Activated CD4-positive, alpha-beta T cell treated with anti-CD3 and anti-CD28 coated beads, Interleukin-2, amount 50 U/mL, for 24 hours (primary cell): ENCODE measurements at places on chromosomes 12 and 14.
A peak's percentile ranks its signal among the peaks of the same experiment; 100 is the strongest.

GRCh38 chr14:103624860-103625259 lies 4.2 kb upstream of the KLC1 start:
- DNase-seq = no peak

DNA sequence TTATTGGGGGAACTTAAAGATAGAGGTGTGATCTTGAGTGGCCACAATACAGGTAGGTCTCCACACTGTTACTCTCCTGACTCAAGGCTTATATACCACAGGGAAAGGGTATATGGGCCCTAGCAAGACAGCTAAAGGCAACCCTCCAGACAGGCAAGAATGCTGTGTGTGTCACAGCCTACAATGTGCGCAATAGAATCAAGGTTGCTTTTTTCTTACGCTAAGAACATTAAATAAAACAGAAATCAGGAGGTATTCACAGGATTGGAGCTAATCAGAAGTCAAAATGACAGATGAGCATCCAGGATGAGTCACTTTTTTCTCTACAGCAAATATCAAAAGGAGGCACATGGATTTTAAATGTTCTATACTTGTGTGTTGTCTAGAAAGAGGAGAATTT lies 1797.9 kb upstream of the SEL1L start:
- DNase-seq = no peak

DNA sequence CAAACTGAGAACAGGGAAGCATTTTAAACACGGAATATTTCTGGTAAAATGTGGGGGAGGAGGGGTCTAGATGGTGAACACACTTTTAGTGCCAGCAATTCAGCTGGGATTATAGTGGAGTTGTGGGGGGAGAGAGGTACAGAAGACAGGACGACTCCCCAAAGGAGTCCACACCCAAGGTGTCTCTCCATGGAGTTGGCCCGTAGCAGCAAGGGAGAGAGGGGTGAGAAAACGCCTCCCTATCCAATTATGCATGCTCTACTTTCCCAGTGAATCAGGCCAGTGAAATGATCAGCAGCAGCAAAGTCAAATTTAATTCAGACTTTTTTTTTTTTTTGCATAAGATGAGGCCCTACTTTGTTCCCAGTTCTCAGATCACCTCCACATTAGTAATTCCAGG lies 38.6 kb downstream of the BTG1 start:
- no peak for DNase-seq

DNA sequence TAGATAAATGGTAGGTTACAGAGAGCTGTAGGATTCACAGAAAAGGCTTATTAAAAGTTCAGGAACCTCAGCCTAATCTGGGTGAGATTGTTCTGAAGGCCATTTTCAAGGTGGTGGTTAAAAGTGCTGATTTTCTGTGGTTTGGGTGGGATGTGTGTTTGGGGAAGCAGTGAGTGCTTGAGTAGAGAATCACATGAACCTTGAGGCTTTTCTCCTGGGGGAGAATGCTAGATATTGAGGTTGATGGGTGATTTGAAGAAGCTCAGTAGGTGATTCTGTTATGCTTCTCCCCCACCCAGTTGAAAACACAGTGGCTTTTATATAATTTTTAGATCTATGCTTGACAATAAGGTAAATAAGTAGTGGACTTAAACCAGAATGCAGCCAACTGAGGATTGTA lies 420.9 kb downstream of the PCNX1 start:
- no peak for DNase-seq

DNA sequence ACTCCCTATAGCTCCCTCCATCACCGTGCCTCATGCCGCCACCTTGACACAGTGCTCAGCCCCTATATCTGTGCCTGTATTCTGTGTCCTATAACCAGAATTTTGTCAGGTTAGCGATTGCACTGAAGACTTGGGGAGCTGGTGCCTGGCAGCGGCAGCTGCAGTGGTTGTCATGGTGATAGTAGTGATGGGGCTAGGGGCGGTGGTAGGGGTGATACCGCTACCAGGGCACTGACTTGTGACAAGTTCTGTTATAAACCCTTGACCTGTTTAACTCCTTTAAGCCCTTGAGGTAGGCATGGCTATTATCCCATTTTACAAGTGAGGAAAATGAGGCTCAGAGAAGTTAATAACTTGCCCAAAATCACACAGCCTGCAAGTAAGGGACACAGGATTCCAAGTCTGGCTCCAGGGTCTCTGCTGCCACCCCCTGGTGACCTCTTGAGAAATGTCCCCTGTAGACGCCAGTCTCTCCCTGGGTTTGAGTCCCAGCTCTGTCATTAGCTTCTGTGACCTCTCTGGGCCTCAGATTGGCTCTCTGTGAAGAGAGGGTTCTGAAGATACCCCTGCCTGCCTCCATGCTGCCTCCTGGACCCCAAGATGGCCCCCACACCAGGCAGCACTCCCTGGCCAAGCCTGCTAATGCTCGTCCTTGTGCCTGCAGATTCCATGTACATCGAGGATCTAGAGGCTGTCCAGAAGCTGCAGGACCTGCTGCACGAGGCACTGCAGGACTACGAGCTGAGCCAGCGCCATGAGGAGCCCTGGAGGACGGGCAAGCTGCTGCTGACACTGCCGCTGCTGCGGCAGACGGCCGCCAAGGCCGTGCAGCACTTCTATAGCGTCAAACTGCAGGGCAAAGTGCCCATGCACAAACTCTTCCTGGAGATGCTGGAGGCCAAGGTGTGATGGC lies 121.9 kb downstream of the ESRRB start:
- DNase-seq = no peak

DNA sequence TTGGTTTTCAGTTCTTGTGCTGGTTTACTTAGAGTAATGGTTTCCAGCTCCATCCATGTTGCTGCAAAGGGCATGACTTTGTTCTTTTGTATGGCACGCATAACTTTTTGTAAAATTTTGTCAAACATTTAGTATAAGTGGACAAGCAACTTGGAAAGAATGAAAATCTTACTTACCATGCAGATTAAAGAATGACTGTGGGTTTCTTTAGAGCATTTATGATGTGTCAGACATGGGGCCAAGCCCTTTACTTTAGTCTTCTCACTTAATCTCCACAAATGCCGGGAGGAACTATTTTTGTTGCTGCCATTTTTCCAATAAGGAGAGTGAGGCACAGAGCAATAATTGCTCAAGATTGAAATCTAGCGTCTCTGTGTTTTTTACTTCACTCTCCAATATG lies 652.5 kb upstream of the TBX3 start:
- DNase-seq = no peak

GRCh38 chr14:105907276-105907675 lies 380.9 kb downstream of the TMEM121 start:
- DNase-seq = no peak

DNA sequence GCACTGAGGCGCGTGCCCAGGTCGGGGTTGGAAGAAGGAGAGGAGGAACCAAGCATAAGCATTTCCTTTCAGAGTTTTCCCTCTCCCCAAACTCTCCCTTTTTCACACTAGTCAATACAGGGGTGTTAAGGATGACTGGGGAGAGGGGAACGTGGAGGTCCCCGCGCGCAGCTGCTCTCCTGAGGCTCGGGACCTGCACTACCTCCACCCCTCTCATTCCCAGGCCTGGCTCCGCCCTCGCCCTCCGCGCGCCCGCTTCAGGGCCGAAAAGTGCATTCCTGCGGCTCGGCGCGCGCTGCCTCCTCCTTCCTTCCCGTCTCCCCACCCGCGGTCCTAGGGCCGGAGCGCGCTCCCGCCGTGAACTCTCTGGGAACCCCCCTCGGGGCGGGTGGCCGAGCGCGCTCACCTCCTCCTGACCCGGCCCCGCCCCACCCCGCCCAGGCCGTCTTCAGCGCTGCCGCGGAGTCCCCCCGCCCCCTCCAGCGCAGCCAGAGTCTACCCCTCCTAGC lies 11.3 kb downstream of the RARG start:
- DNase-seq = peak; percentile 63

GRCh38 chr12:120115066-120115465 lies 1.5 kb downstream of the RAB35 start:
- DNase-seq = no peak

- no peak for DNase-seq
Measured at GRCh38 chr12:28750946-28751685, 398.0 kb upstream of the FAR2 start.

GRCh38 chr12:122871851-122872780 lies 23.8 kb downstream of the VPS37B start:
- DNase-seq = peak; percentile 52

DNA sequence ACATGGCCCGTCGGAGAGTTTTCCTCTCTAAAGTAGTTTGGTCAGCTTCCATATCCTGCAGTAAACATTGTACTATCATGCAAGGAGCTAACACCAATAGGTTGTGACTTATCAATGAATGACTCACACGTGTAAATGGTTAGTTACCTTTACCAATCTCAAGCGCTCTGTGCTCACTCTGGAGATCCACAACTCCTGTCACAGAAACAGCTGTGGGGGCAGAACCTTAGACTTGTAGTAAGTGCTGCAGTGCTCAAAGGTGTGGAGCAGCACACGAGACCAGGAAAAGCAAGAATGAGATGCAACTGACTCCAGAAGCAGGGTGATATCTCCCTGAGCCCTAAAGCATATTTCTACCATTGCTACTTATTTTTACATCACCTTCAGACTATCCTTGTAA lies 73.7 kb upstream of the KCNJ8 start:
- no peak for DNase-seq

DNA sequence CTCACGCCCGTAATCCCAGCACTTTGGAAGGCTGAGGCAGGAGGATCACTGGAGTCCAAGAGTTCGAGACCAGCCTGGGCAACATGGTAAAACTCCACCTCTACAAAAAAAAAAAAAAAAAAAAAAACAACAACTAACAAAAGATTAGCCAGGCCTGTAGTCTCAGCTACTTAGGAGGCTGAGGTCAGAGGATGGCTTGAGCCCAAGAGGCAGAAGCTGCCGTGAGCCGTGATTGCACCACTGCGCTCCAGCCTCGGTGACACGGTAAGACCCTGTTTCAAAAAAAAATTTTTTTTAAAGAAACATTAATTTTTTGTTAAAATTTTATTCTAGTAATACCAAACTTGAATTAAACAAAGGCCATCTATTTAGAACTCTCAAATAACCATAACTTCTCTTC lies 77.8 kb downstream of the PPP2R5E start:
- no peak for DNase-seq

DNA sequence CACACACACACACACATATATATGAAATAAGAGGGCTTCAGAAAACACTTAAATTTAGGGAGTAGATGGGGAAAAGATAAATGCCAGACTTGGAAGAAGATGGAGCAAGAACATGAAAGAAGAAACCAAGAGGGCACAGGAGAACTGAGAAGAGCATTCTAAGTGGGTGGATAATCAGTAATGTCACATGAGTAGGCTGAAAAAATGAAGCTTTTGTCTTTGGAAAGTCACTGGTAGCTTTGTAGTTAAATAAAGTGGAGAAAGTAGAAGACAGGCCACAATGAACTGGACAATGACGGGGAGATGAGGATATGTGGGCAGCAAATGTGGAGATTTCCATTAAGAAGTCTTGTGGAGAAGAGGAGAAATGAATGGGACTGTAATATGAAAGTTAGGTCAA lies 2.2 kb upstream of the ZC2HC1C start:
- no peak for DNase-seq

- DNase-seq = no peak
Measured at GRCh38 chr14:79578470-79578869, 632.8 kb downstream of the DIO2 start.
